Stimulated activated CD8-positive, alpha-beta memory T cell treated with anti-CD3 and anti-CD28 coated beads, Interleukin-2, amount 100 ng/mL, for 48 hours (primary cell): ENCODE measurements at places on chromosomes 1 and 21.

GRCh38 chr1:192581131-192581927, 5.8 kb downstream of the RGS1 start:
- no peak for DNase-seq

GRCh38 chr21:34158866-34159835, 85.8 kb downstream of the MRPS6 start:
- DNase-seq: no peak

DNA sequence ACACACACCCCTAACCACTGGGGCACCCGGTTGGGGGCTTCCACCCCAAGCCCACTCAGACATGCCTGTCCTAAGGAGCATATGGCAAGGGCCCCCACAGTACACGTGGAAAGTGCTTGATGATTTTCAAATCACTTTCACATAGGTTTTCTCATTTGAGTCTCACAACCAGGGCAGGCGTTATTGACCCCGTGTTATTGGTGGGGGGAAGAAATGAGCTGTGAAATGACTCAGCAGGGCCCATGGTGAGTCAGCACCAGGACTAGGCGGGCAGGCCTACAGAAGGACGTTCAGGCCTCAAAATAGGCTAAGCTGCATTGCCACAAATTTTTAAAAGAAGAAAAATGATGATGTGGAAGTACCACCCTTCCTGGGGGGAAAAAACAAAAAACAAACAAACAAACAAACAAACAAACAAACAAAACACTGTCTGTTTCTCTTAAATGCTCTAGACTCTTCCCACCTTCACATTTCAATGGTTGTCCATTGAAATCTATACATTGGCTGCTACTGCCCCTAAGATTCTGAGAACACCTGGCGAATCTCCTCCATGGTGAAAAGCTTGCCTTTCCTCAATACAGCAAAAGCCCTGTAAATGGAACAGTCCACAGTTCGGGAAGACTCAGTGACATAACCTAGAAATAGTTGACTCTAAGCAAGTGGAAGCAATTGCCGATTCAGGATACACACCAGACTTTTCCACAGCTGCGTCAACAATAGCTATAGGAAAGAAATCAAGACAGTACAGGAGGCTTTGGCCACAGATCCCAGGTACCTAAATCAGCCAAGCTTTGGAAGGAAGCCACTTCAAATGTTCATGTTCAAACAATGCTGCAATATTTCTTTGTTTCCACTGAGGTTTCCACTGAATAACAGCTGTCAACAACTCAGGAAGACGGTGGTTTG, 234.7 kb downstream of the TOMM20 start:
- DNase-seq: no peak

GRCh38 chr21:36535618-36536241, 55.8 kb upstream of the CLDN14 start:
- no peak for DNase-seq

DNA sequence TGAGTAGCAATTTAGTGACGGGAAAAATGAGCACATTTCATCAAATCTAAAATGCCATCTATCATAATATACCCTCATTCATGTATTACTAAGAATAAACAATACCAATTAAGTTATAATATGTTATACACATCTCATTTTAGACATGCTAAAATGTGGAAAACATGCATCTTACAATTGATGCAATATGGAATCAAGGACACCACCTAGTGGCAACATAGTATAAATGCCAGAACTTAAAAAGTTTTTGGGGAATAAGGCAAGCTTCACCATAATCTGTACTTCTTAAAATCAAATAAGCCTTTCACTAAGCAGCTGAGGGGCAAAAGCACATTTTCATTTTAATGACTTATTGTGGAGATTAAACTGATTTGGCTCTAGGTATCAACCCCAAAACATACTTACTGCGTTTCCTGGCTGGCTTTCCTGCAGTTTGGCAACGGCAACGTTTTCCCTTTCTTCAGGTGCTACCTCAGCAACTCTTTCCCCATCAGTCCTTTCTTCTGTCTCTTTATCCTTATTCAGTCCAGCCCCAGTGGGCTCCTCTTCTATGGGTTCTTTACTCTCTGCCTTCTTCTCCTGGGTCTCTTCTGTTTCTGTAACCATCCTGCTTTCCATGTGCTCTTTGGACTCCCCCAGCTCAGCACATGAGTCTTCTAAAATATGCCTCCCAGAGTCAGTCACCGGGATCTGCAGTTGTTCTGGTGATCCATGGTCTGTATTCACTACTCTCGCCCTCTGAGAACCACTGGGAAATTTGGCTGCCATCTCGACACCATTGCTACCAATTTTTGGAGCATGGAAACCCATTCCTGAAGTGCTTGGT, 11.4 kb downstream of the SDE2 start:
- no peak for DNase-seq
